Renal cortex interstitium (tissue), 15 donors: ENCODE measurements at places on chromosomes 5 and 9.

- no peak for DNase-seq
Measured at GRCh38 chr5:6578676-6579343, 54.0 kb downstream of the NSUN2 start.

GRCh38 chr5:149429839-149430721 lies 51.0 kb upstream of the IL17B start:
- no peak for DNase-seq

GRCh38 chr5:132500244-132500930 lies 9.8 kb upstream of the IRF1 start:
- DNase-seq: no peak

DNA sequence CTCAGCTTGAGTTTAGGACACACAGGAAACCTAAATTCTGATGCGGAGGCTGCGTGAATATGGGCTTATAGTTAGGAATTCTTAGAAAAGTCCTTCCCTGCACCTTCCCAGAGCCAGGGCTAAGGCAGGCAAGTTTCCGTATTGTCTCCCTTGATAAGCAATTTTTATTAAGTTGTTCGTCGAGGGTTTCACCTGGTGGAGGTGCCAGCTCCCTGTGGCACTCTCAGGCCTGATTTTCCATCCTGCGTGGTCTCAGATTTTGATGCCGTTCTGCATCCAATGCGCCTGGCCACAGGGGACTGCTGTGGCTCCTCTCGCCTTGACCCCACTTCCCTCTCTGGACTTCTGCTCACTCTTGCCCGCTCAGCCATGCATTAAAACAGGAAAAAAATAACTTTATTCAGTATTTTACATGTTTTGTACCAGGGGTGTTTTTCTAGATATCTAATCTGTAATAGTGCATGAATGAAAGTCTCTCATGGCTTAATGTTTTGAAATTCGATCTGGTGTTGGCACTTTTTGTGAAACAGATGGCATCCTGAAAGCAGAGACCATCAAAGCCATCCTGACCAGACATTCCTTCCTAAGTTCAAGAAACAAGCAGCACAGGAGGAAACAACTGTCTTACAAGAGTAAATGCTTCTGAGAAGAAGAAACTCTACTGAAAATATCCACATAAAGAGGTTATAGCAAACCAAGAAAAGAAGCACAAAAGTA lies 50.7 kb downstream of the TRIP13 start:
- no peak for DNase-seq

GRCh38 chr9:2281803-2282185 lies 266.6 kb downstream of the SMARCA2 start:
- no peak for DNase-seq

DNA sequence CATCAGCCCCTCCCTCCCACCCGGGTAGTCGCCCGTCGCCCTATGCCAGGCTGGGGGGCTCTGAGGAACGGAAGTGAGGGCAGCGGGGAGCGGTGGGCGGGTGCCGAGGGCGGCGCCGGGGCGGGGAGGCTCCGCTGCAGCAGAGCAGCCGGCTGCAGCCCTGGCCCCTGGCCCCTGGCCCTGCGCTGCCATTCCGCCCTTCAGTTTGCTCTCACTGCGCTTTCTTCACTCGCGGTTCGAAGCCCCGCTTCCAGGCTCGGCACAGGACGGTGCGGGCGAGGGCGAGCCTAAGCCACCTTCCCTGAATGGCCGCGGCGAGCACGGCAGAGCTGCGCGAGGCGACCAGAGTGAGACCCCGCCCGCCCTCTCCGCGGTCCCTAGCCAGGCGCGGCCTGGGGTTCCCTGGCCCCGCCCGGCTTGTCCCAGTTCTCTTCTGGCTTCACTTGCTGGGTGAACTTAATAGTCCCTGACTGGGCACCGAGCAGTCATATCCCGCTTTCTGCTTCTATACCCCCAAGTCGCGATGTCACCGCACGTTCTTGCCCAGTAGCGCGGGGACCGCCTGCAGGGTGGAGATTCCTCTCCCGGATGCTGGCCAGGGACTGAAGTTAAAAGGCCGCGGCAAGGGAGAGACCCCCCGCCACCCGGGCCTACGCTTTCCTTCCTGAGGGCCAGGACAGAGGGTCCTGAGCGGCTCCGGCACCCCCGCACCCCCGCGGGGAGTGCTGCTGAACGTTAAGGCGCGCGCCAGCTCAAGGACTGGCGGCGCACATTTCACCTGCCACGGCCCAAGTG lies 623 bp upstream of the TRIM36 start:
- no peak for DNase-seq

DNA sequence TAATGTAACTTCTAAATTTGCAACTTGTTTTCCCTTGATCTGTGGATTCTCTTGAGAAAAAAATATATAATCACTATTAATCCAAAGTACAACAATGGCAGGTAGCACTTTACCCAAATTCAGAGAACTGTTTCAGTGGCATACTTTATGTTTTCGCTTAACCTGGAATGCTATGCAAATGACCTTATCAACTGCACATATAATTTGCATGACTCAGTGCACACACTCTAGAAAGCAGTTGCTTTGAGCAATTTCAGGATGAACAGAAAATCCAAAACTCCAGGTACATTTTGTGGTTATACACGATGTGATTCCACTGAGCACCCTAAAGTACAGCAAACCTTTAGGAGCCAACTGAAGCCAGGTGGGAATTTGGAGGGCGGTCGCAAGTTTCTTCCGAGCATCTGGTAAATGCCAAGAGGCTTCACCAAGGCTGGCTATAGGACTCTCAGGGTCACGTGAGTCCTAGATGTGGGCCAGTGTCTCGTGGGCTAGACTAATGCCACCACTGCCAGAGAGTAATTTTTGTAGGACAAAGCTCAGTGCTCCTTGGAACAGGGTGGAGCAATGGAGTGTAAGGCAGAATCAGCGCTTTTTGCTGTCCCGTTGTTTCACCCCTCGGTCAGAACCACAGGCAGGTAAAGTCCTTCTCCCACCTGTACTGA lies 37.3 kb downstream of the DMGDH start:
- no peak for DNase-seq

GRCh38 chr9:123660691-123661466 lies 269.0 kb downstream of the DENND1A start:
- DNase-seq: no peak

DNA sequence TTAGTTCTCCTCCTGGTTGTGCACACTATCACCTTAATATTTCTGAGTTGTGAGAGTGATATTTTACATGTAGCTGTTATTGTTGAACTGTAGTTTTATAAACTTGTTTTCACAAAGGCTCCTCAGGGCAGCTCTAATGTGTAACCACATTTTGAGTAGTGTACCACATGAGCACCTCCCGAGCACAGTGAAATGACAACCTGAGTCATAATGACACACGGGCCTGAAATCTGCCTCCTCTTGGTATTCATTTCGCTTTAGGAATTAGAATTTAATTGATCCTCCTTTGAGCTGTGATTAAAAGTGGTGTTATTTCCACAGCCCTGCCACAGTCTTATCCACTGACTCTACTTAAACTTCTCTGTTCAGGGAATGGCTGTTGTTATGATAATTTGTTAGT lies 7.9 kb downstream of the MTRR start:
- DNase-seq: no peak

DNA sequence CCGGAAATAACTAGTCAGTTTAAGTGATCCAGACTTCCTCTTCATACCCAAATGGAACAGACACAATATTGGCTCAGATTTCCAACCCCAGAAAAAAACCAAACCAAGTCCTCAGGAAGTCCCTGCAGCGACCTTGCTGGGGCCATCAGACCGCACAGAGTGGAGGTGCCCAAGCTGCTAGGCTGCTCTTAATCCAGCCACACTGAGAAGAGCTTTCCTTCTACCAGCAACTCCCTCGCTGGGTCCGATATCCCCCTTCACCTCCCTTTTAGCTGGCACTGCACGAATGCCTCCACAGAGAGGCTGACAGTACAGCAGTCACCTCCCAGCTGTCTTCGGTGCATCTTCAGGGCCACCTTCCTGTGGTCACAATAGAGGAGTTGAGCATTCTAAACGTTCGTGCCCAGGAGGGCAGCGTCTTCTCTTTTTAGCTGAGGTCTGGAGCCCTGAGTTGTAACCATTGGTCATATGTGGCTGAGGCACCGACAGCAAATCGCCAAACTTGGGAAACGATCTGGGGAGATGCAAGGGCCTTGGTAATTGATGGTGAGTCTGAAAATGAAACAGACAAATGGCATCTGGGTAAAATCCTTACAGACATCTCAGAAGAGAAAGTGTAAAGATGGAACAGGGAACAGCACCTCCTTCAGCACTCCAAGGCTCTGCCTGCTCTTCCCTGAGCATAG lies 5.7 kb downstream of the NAIF1 start:
- no peak for DNase-seq

DNA sequence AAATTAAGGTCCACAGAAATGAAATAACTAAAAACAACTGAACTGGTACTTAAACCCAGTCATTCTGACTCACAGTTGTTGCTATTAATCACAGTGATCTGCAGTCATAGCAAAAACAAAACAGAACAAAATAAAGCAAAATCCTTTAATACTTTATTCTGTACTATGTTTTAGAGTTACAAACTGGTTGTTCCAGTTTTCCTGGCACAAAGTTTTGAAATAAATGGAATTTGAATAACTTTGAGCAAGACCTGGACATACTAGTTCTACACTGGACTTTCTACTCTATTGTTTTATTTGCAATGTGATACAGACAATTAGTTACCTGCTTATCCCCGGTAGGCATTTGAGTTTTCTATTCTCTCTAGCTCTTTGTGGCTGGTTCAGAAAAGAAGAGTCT lies 147.9 kb downstream of the DMRT2 start:
- no peak for DNase-seq
